ENCODE measurements at places on chromosomes 7 and 10.

DNA sequence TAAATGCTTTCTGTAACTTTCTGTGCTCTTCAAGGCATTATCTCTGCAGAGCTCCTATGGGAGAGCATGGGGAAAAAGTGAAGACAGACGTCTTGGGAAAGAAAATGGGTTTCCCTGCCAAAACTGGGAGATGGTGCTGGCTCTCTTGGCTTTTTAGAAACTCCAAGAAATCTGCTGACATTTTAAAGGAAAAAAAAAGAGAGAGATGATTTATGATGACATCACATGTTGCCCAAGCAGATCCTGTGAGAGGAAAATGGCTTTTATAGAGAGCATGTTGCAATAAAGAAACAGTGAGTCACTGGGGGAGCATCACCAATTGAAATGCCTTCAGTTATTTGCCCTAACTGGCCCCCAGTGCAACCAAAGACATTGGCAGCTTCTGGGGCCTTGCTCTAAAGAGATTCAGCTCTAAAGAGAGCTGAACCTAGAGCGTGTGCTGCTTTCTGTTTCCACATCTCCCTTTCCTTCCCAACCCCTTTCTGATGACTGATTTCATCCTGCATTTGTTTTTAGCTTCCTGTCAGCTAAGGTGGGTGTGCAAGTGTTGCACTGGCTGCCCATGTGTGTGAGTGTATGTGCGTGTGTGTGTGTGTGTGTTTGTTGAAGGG, 37.7 kb downstream of the LRMDA start:
- peak; percentile 99 for DNase-seq

DNA sequence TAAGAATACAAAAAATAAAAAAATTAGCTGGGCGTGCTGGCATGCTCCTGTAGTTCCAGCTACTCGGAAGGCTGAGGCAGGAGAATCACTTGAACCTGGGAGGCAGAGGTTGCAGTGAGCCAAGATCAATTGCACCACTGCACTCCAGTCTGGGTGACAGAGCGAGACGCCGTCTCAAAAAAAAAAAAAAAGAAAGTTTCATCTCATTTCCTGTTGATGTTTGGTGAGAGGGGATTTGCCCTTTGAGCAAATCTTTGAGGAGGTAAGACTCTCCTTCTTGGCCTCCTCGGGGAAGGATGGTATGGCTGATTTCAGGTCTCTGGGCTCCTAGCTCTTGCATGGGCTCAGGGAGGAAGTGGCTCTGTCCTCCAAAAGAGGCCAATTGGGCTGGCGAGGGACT, 3.6 kb upstream of the GRID2IP start:
- DNase-seq, result no peak

GRCh38 chr10:101112799-101113594, 18.1 kb upstream of the TLX1 start:
- no peak for DNase-seq

GRCh38 chr7:91912494-91912893, 28.2 kb upstream of the AKAP9 start:
- DNase-seq, result no peak

GRCh38 chr10:34656661-34657060, 158.4 kb downstream of the PARD3 start:
- no peak for DNase-seq

Measured in stromal cell of bone marrow (primary cell).